Choroid plexus epithelial cell (primary cell): ENCODE measurements at places on chromosomes 3 and 15.

- DNase-seq = no peak
Observed at GRCh38 chr15:42411884-42412283, 52.6 kb downstream of the CAPN3 start.

GRCh38 chr3:37014620-37015019 is 21.3 kb downstream of the MLH1 start:
- no peak for DNase-seq

DNA sequence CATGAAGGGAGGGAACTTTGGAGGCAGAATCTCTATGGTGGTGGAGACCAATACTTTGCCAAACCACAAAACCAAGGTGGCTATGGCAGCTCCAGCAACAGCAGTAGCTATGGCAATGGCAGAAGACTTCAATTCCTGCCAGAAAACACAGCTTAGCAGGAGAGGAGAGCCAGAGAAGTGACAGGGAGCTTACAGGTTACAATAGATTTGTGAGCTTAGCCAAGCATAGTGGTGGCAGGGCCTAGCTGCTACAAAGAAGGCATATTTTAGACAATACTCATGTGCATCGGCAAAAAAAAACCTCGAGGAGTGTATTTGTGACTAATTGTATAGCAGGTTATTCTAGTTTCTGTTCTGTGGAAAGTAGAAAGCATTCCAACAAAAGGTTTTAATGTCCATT is 6.4 kb upstream of the CSTA start:
- no peak for DNase-seq

DNA sequence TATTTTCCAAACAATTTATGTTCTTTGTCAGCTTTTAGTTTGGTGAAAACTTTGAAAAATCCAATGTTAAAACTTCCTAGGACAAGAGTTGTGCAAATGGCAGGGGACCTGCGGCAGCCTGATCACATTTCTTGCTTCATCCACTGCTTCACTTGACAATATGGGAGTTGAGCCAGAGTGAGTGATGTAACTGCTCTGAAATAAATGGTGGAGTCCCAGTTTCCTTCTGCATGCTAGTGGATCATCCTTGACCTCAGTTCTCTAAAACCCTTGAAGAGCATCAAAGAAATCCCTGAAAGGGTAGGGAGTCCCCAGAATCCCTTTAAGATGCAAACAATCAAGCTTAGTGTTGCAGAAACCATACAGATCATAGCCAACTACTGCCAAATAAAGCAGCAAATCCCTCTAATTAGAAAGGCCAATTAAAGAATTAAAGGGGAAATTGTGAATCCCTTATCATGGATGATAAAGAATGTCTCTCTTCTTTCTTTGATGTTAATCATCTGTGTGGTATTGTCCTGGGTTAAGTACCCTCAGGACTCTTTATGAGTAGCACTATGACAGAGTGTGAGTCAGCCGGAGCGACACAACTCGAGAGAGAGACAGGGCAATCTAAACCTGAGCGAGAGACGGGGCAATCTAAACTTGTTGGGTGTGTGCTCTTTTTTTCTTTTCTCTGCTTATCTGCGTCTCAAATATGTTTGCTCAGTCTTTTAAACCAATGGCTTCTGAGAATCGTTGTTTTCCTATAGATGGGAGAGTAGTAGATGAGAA is 41.8 kb upstream of the GAP43 start:
- DNase-seq = peak; percentile 48

DNA sequence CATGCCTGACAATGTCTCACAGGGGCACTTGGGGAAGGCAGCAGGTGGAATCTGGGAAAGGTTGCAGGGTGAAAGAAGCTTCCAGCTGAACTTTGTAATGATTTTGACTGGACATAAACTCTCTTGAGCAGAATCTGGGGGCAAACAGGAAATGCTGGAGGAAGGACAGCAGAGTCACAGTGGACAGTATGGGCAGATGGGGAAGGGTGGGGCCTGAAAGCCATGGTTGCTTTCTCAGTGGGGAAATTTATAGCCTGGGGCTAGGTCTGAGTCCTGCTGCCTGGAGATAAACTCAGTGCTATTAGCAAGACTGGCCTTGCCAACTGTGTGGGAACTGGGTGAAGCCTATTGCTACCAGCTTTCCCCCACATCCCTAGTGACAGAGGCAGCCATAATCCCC is 203.2 kb downstream of the OSBPL10 start:
- no peak for DNase-seq

GRCh38 chr3:116020495-116020894 is 397.2 kb downstream of the GAP43 start:
- no peak for DNase-seq

DNA sequence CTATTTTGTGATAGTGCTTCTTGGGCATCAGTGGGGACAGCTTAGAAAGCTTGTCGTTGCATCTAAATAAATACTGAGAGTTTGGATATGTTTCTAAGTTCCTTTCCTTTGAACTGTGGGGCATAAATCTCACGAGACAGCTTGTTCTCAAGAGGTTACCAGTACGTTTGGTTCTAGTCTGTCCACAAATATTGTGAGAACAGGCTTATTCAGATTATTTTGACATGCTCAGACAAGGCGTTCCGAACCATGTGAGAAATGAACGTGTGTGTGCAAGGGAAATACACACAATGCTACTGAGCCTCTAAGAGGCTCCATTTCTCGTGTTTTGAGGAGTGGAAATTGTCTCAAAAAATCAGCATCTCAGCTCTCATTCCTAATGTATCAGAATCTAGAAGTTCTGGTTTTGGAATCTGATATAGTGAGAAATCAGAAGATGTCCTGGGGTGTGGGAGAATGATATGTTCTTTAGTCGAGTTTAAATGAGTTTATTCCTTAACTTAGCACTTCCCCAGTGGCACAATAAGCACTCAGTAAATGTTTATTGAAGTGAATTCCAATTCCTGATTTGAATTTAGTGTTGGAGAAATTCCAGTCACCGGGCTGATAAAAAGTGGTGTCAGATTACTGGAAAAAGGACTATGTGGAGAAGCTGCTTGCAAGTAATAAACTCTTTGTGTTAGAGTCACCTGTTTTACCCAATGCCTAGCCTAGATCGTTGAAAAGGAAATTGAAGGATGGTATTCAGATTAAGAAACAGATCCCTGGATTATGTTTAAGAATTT is 481.5 kb downstream of the LPP start:
- peak; percentile 78 for DNase-seq

GRCh38 chr3:142019794-142020320 is 129.5 kb downstream of the TFDP2 start:
- peak; percentile 33 for DNase-seq

GRCh38 chr15:83871808-83872559 is 218.1 kb downstream of the ADAMTSL3 start:
- peak; percentile 78 for DNase-seq

- DNase-seq = no peak
Observed at GRCh38 chr3:28206479-28206878, 34.9 kb upstream of the CMC1 start.

DNA sequence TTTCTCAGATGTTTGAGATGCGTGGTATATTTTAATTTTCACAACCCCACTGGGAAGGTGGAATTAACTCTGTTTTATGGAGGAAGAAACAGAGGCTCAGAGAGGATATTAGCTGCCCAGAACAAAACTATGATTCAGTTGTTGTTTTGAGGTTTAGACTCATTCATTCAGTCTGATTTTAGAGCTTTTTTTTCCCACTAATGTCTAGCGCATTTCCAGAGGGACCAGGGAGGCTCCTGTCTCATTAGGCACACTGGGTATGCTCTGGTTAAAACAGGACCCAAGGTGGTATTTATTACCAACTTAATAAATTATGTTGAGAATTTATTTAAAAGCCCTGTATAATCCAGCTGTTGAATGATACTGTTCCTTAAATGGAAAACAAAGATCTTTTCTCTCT is 272.0 kb upstream of the RGMA start:
- no peak for DNase-seq

DNA sequence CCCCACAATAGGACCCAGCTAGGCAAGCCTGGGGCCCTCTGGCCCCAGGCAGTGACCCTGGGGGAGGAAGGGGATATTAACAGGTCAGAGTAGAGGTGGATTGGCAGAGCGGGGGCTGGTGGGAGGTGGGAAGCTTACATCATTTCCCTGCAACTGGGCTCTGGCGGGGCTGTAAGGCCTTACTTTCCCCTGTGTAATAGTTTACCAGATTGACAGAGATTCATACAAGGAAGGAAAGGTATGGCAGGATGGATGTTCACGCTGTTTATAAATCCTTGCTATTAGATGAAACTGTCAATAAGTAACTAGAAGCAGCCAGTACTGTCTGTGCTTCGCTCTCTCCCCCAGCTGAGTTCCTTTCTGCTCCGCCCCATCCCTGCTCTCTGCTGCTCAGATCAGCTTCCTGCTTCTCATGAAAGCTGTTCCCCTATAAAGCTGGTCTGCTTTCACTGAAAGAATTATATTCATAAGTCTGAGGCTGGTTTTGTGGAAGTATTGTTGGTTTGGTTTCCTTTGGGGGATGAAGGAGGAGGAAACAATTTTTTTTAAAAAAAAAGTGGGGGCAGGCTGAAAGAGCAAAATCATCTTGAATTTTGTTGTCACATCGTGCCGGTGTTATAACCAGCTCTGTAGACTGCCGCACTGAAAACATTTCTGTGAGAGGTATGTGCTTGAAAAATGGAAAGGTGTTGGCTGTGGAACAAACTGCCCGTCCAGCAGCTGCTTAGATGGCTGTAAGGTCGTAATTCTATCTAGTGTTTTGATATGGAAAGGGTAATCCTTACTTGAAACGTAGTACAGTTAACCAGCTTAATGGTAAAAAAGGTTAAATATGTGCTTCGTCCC is 76.4 kb downstream of the BBX start:
- peak; percentile 74 for DNase-seq

DNA sequence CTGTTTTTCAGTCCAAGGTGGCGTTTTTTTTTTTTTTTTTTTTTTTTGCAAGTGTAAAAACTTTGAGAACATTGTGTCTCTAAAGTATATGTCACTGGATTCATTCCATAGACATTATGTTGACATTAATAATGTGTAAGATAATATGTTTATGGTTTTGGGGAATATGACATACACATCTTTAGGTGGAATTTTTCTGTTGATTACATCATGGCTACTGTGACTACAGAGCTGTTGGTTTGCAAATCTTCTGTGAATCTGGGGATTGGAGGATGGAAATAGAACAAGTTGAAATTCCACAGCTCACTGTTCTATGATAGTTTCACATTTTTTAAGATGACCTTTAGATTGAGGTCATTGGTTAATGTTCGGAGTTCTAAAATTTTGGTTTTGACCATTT is 24.4 kb upstream of the PLSCR2 start:
- DNase-seq = peak; percentile 89

GRCh38 chr3:180267202-180267843 is 230.6 kb upstream of the PEX5L start:
- DNase-seq = no peak
